Activated gamma-delta T cell treated with Interleukin-2 at 50 U/mL for 16 hours (primary cell): ENCODE measurements at places on chromosomes 16 and 17.

GRCh38 chr16:49867796-49868668, 12.1 kb upstream of the ZNF423 start:
- DNase-seq = no peak

- no peak for DNase-seq
Observed at GRCh38 chr16:54009464-54010176, 277.0 kb downstream of the IRX3 start.

GRCh38 chr16:55284718-55285099, 39.3 kb upstream of the IRX6 start:
- DNase-seq = no peak

- no peak for DNase-seq
Observed at GRCh38 chr17:44901411-44901921, 2.2 kb upstream of the EFTUD2 start.

DNA sequence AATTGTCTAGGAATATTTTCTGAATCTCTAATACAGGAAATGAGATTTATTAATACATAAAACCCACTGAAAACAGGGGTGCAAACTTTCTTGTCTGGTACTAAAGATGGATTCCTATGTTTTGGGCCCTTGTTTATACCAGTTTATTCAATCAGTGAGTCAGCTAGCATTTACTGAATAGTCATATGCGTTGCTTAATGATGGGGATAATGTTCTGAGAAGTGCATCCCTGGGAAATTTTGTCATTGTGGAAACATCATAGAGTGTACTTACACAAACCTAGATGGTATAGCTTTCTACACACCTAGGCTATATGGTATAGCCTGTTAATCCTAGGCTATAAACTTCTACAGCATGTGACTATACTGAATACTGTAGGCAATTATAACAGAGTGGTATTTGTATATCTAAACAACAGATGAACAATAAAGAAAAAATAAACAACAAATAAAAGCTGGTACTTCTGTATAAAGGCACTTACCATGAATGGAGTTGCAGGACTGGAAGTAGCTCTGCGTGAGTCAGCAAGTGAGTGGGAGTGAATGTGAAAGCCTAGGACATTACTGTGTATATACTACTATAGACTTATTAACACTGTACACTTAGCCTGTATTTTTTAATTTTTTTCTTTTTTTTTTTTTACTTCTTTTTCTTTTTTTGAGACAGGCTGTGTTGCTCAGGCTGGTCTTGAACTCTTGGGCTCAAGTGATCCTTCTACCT, 63.7 kb downstream of the SIAH1 start:
- DNase-seq = no peak

DNA sequence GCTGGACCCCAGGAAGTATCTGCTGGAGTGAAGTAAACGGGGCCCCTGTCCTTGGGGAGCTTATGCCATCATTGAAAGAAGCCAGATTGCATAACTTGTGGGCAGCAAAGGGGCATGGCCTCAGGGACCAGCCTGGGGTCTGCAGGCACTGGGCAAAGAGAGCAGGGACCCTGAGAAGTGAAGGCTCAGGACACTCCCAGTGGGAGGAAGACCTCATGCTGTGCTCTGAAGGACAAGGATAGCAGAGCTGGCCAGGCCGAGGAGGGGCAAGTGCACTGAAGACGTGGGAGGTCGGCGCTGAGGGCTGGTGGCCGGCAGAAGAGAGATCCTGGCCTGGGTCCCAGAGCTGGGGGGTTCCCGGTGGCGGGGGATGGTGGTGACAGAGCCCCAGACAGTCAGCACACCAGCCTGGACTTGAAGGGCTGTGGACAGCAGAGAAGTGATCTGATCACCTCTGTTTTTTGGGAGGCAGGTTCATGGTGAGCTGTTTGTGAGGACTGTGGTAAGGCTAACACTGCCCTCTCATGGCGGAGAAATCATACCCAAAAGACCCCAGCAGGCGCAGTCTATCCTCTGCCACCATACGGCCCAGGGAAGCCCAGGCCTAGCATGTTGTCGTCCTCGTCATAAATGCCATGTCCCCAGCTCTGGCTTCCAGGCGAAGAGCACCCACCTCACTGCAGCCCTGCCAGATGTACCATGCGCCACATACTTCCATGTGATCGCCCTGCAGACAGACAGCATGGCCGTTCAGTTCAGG, 7.1 kb upstream of the CNP start:
- DNase-seq = no peak

DNA sequence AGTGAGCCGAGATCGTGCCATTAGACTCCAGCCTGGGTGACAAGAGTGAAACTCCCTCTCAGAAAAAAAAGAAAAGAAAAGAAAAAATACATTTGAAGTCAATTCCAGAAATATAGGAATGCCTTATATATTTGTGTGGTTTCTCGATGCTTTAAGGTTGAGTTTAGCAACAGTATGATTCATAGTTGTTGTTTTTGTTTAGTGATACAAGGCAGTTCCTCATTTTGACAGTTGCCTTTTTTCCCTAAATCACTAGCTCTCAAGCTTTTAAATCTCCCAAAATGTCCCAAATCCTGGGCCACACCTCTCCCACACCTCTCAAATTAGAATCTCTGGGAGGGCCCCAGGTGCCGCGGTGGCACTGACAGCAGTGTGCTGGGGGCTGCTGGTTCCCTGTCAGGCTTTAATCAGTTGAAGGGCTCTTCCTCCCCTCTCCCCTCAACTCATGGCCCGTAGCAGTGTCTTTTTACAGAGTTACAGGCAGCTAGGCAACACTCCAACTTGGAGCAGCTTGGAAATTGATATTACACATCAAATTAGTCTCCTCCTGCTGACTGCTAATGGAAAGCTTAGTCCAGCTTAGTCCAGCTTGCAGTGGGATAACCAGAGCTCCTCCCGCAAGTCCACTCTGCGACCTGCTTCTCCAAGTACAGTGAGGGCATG, 58.4 kb downstream of the EPN2 start:
- no peak for DNase-seq

GRCh38 chr17:74419928-74420411, 11.9 kb upstream of the GPRC5C start:
- no peak for DNase-seq

- DNase-seq = no peak
Observed at GRCh38 chr17:29596811-29597210, 3.9 kb downstream of the ANKRD13B start.

GRCh38 chr17:56786989-56787482, 46.7 kb downstream of the C17orf67 start:
- DNase-seq = peak; percentile 22

DNA sequence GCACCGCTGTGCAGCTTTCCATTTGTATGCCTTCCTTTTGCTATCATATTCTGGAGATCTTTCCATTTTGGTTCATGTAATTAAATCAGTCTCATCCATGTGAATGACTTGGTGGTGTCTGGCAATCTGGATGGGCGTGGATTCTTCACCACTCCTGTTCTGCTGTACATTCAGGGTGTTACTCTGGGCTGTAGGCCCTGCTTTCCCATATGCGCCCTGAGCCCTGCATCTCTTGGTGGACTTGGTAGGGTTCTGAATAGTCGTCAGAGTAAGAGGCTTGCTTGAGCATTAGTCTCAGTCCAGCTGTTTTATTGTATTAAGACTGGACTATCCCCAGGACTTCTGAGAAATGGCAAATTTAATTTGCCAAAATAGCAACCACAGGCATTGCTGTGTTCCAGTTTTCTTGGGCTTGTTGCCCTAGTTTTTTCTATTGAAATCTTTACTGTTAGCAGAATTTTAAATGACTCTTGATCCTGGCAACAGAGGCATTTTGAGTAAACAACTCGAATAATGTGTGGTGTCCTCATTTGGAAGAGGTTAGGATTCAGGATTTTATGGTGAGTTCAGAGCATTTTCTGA, 14.9 kb downstream of the BANP start:
- DNase-seq = no peak

DNA sequence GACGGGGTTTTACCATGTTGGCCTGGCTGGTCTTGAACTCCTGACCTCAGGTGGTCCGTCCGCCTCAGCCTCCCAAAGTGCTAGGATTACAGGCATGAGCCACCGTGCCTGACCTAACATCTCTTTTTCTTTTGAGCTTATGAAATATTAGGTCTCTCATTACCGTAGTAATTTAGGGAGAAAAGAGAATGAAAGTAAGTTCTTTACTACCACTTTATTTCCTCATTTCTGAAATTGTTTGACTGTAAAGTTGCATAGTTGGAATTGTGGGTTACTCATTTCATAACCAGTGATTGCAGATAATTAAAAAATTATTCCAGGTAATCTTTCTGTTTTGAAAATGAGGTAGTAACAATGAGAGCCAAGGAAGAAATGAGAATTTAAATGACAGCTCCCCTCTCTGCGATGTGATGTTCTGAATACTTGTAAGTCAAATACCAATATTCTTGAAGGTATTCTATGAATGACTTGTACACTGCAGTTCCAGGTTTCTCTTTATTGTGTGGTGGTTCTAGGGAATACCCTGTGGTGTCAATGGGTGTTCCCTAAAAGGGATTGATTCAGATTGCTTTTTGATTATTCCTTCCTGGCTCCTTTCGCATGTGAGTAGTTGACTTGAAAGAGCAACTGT, 28.3 kb downstream of the MAP2K4 start:
- DNase-seq = no peak

DNA sequence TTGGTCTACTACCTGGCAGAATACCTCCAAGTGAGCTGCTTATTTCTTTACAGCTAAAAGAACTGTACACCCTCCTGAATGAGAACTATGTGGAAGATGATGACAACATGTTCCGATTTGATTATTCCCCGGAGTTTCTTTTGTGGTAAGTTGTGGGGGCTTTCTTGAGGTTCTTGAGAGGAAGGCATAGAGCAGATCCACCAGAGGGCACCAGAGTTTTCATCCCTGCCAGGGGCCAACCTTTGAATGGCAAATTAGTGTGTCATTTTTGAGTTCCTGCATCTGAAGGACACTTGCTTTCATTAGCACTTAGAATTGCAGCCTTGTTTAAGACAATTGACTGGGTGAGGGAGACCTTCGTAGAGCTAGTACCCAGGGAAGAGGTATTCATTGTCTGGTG, 35.0 kb downstream of the NMT1 start:
- DNase-seq = no peak

GRCh38 chr16:78249056-78249455, 149.6 kb downstream of the WWOX start:
- no peak for DNase-seq

DNA sequence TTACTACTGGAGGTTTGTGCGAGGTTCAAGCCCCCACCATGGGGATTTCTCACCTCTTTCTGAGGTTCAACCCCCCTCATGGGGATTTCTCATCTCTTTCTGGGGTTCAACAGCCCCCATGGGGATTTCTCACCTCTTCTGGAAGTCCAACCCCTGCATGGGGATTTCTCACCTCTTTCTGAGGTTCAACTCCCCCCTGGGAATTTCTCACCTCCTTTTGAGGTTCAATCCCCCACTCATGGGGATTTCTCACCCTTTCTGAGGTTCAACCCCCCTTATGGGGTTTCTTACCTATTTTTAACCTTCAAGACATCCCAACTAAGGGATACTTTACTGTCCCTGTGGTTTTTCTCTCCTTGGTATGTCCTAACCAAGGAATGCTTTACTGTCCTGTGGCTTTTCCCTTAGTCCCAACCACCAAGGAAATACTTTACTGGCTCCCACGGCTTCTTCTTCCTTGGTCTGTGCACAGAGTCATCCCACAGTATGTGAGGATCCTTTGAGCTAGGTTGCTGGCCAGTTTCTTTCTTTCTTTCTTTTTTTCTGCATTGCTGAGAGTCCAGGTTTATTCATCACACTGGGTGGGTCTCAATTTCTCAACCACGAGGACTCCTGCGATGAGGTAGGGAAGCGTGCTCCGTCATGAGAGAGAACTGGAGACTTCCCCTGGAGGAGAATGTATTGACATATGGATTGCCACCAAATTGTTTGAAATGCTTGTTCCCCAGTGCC, 2140.2 kb downstream of the TP53TG3F start:
- DNase-seq = no peak

DNA sequence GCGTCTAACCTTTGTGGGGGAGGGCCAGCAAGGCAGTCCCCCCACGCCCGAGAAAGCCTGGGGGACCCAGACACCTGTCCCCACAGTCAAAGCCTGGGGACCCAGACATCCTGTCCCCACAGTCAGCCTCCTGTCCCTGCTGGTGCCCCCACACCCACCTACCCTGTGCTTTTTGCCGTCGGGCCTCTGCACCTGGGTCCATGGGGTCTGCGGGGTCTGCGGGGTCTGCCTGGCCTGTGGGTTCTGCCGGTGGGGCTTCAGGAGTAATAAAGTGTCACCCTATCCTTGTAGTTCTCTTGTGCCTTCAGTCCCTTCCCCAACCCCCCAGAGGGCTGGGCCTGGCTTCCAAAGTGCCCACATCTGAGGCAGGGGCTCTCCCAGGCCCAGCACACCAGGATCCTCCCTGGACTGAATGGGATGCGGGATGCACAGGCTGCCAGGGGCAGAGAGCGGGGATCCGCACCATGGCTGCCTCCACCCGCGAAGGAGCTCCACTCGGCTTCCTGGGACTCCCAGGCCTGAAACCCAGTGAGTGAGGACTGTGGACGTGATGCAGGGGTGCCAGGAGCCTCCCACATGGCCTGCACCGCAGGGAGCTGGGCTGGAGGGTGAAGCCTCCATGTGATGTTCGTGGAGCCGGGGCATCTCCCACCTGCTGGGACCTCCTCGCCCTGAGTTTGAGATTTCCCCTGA, 16.3 kb upstream of the DPEP1 start:
- no peak for DNase-seq

DNA sequence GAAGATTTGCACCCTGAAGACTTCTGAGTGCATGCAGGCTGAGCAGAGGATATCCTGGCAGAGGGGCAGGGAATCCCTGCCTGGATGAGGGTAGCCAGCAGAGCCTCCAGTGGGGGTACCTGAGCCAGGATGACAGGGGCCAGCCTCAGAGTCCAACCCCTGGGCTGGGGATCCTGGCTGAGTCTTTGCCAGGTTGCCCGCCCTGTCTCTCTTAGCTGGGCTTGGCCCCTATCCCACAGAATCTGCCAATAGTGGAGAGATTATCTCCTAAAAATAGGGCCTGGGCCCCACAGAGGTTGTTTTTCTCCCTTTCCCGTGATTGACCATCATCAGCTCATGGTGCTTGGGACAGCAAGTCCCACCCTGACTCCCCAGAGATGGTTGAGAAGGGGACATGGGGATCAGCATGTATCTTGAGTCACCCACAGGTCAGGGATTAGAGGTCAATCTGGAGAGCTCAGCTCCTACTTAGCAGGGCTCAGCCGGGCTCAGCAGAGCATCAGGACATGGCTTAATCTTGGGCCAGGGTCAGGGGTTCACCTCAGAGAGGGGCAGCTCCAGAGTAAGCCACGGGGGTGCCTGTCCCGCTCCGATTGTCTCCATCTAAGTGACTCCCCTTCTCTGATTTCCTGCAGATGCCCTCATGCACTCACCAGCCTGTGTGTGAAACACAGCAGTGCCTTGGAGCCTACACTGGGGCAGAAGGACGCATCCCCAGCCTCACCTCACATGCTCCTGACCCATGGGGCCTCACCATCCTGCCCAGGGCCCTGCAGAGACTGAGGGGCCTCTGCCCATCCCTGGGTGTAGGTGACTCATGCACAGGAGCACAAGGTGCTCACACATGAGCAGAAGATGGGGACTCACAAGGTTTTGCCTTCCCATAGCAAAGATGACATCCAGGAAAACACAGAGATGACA, 11.5 kb downstream of the CDH16 start:
- DNase-seq = no peak
